ENCODE measurements at places on chromosomes 11 and 22.

GRCh38 chr11:3604167-3604566 is 37.6 kb downstream of the ART5 start:
- H3K4me1 ChIP-seq = no peaks in the 10 kb centered on the region
- H3K27ac ChIP-seq = no peak overlapping the region

DNA sequence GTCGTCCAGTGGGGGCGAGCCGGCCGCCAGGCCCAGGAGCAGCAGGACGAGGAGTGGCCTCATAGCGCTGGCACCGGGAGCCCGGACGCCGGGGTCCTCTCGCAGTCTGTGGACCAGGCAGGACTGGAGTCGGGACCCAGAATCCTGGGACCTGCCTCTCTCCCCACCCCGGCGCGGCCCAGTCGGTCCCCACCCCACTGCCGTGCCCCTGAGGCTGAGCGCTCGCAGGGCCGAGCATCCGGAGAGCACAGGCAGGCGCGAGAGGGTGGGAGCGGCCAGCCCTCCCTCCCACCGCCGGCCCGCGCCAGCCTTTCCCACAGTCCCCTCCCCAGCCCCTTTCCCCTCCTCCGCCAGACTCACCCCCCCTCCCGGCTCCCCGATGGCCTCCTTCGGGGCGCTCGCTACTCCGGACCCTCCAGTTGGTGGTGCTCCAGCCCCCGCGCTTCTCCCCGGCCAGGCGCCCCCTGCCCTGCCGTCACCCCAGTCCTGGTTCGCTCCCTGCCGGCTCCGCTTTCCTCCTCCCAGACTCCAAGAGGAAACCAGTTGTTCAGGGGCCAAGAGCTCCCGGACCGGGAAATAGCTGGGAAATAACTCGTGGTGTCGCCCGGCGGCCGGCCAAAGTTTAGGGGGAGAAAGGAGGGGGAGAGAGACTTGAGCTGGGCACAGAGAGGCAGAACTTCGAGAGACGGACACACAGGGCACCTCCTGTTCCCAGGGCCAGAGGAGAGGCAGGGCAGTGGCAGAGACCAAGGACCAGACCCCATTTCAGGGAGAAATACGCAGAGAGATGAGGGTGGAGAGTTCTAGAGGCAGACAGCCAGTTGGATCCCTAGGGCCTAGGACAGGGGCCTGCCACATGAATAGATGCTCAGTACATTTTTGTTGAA is at the start of gene C1QTNF5:
Gene C1QTNF5, minus strand, starts transcription at position 549 of the 887 bp plus-strand sequence. Its CDS starts 486 bp downstream, at position 63.
- H3K27ac ChIP-seq = no peak within 1 kb of the TSS
- DNase-seq = no peak
- peaks cover 4% of the 10 kb centered on the region for H3K36me3 ChIP-seq
- peaks cover 32% of the 10 kb centered on the region for H3K4me1 ChIP-seq
- H3K4me3 ChIP-seq = no peak within 1 kb of the TSS

- H3K27ac ChIP-seq = no peak overlapping the region
- DNase-seq = no peak
- H3K36me3 ChIP-seq = no peaks in the 10 kb centered on the region
- no peaks in the 10 kb centered on the region for H3K4me1 ChIP-seq
- H3K4me3 ChIP-seq = no peak overlapping the region
Measured at GRCh38 chr11:30683176-30683575, 97.0 kb upstream of the MPPED2 start.

GRCh38 chr11:133082453-133082781 is 449.9 kb downstream of the OPCML start:
- peaks cover 12% of the 10 kb centered on the region for H3K27me3 ChIP-seq
- no peaks in the 10 kb centered on the region for H3K36me3 ChIP-seq
- H3K4me1 ChIP-seq = peaks cover 8% of the 10 kb centered on the region

DNA sequence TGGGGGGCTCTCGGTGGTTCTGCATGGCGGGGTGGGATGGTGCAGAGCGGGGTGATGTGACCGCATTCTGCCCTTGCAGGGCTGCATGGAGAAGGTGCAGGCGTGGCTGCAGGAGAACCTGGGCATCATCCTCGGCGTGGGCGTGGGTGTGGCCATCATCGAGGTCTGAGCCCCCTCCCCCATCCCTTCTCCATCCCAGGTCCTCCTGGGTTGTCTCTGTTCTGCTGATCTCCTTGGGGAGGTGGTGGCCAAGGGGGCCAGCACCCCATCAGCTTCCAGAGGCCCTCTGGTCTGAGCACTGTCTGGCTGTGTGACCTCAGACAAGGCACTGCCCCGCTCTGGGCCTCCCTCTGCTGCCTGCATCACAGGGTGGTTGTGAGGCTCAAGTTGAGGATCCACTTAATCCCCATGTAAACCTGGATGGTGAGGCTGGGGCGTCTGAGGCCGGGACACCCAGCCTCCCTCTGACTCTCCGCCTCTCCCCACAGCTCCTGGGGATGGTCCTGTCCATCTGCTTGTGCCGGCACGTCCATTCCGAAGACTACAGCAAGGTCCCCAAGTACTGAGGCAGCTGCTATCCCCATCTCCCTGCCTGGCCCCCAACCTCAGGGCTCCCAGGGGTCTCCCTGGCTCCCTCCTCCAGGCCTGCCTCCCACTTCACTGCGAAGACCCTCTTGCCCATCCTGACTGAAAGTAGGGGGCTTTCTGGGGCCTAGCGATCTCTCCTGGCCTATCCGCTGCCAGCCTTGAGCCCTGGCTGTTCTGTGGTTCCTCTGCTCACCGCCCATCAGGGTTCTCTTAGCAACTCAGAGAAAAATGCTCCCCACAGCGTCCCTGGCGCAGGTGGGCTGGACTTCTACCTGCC is 53.3 kb downstream of the CD82 start:
- peaks cover 58% of the 10 kb centered on the region for H3K4me1 ChIP-seq
- no peaks in the 10 kb centered on the region for H3K27me3 ChIP-seq
- DNase-seq = no peak
- H3K27ac ChIP-seq = no peak overlapping the region
- no peak overlapping the region for H3K4me3 ChIP-seq

GRCh38 chr11:122440811-122441665 is 214.5 kb upstream of the UBASH3B start:
- DNase-seq = no peak
- no peaks in the 10 kb centered on the region for H3K36me3 ChIP-seq
- no peaks in the 10 kb centered on the region for H3K4me1 ChIP-seq
- H3K27me3 ChIP-seq = peaks cover 25% of the 10 kb centered on the region

- no peaks in the 10 kb centered on the region for H3K27me3 ChIP-seq
- DNase-seq = no peak
- no peak overlapping the region for H3K27ac ChIP-seq
- no peak overlapping the region for H3K4me3 ChIP-seq
Measured at GRCh38 chr11:121429556-121429955, 22.6 kb upstream of the SORL1 start.

DNA sequence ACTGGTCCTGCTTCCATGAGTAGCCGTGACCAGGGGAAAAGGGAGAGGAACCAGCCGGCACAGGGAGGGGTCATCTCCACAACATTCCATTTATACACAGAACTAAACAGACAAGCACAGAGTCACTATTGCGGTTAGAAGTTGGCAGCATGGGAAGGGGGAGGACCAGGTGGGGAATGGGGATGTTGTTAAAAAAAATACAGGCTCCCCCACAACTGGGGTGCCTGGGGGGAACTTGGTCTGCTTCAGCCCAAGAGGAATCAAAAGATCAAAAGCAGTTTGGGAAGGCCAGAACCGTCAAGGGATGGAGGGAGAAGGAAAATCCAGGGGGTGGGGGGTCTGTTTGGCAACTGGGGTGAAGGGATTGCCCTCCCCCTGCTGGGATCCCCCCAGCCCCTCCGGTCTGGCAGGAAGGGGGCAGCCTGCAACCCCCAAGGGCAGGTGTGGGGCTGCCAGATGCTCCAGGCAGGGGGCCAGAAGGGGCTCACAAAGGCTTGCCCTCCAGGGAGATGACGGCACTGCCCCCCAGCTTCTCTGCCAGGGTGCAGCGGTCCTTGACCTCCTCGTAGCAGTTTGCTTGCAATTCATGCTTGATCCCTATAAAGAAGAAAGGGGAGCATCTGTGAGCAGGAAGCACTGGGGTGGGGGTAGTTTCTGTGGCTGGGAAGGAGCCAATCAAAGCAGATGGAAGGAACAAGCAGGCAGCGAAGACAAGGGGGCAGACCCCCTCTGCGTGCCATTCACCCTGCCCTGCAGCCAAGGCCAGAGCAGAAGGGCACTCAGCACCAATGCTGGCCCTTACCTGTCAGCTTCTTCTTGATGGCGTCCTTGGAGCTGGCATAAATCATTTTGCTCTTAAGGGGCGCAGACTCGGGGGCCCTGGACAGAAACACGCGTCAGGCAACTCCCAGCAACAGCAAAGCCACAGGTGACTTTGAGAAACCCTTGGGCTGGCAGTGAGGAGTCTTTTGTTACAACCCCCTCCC is 2.8 kb downstream of the CFL1 start:
- peaks cover 58% of the 10 kb centered on the region for H3K4me1 ChIP-seq
- no peak overlapping the region for H3K4me3 ChIP-seq
- no peak overlapping the region for H3K27ac ChIP-seq
- no peaks in the 10 kb centered on the region for H3K27me3 ChIP-seq
- DNase-seq = no peak
- peaks cover 58% of the 10 kb centered on the region for H3K36me3 ChIP-seq

GRCh38 chr22:37021710-37022482 is 2.4 kb downstream of the MPST start:
- DNase-seq = peak; percentile 39
- no peak overlapping the region for H3K4me3 ChIP-seq
- no peaks in the 10 kb centered on the region for H3K36me3 ChIP-seq
- no peaks in the 10 kb centered on the region for H3K27me3 ChIP-seq
- H3K27ac ChIP-seq = no peak overlapping the region

DNA sequence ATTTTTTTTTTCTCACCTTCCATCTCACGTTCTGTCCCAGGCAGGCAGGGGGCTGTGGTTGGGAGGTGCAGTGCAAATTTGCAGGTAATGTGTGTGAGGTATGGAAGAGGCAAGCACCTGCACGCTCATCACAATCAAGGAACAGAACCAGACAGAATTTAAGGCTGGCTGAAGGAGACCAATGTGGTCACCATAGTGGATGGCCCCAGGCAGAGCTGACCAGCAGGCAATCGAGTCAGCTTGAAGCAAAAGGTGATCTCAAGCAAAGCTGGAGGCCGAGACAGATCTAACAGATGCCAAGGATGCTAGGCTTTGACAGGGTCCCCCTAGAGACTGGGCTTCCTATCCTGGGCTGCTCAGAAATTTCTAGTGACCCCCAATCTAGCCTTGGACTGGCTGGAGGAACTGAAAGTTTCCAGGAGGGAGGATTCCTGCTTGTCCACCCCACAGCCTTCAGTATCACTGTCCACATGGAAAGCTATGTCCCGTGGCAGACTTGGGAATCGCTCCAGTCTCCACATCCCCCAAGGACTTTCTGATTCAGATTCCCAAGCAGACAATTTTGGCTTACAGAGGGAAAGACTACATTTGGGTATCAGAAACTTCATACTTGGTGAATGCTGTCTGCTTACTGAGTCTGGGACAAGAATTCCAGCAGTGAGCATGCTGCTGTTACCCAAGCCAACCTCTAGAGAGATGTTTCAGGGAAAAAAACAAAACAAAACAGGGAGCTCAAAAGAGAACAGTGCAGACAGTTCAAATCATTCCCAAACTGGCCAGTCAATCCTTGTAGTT is 9.0 kb upstream of the MICAL3 start:
- H3K27ac ChIP-seq = no peak overlapping the region
- H3K4me3 ChIP-seq = no peak overlapping the region
- H3K27me3 ChIP-seq = peaks cover 3% of the 10 kb centered on the region
- no peaks in the 10 kb centered on the region for H3K4me1 ChIP-seq
- H3K36me3 ChIP-seq = no peaks in the 10 kb centered on the region

DNA sequence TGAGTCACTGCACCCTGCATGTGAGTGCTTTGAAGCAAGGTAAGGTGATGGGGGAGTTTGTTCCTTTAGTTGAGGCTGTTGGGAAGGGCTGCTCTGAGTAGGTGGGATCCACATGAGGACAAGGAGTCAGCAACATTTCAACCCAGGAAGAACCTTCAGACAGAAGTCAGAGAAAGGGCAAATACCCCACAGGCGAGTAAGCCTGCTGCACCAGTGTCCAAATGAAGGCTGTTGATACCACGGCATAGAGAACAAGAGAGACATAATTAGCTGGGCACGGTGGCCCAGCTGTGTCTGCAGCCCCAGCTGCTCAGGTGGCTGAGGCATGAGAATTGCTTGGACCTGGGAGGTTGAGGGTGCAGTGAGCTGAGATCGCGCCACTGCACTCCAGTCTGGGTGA is 54.3 kb upstream of the CLMP start:
- H3K4me1 ChIP-seq = peaks cover 7% of the 10 kb centered on the region
- H3K27ac ChIP-seq = no peak overlapping the region
- H3K4me3 ChIP-seq = no peak overlapping the region
- no peaks in the 10 kb centered on the region for H3K36me3 ChIP-seq

DNA sequence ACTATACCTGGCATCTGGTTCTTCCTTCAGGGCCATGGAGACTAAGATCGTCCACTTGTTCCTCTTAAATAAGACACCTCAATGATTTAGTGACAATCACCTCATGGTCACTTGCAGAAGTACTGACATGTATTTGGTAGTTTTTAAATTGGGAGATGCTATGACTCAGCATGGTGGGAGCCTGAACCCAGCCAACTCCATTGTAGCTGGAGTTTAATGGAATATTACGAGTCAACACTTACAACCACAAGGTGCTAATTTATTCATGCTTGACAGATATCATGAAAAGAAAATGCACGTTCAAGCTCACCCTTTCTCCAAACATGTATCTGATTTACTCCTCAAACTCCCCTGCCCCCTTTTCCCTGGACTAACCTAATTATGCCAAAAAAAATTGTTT is 16.6 kb upstream of the APOL3 start:
- H3K27me3 ChIP-seq = no peaks in the 10 kb centered on the region
- no peak overlapping the region for H3K27ac ChIP-seq
- peaks cover 7% of the 10 kb centered on the region for H3K4me1 ChIP-seq

DNA sequence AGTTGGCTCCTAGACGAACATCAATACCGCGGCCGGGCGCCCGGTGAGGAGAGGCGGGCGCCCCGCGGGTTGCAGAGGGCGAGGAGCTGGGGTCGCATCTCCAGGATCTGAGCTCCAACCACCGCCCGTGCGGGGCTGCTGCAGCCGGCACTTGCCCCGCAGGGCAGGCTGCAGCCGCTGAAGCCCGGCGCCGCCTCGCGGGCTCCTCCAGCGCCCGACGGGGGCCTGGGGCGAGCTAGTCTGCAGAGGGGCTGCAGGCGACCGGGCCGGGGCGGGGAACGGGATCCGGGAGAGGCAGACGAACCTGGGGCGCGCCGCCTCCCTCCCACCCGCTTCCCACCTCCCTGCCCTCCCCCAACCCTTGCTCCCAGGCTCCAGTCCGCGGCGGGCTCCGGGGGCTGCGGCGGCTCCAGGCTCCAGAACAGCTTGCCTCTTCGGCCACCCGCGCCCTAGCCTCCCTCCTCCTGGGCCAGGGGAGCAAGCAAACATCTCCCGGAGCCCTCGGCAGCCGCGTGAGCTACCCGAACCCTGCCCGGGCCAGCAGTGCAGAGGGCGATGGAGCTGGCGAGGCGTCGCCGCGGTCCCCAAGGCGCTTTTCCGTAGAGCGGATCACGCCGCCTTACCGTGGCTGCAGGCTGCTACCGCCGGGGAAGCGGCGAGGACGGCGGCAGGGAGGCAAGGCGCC is 802 bp downstream of the TENM4 start:
- peaks cover 79% of the 10 kb centered on the region for H3K27me3 ChIP-seq
- H3K4me3 ChIP-seq = no peak overlapping the region
- no peaks in the 10 kb centered on the region for H3K36me3 ChIP-seq
- no peak overlapping the region for H3K27ac ChIP-seq
- no peak for DNase-seq
- peaks cover 5% of the 10 kb centered on the region for H3K4me1 ChIP-seq

Data from CD4-positive, alpha-beta T cell (primary cell).